ENCODE measurements at places on chromosomes 13 and 19. TPM values are rescaled to one million over a fixed set of nuclear protein-coding genes. Genes with fewer than 3 reads are reported as not detected.

Gene LILRB2
- 1.5 TPM for total RNA-seq

- DNase-seq, result peak; percentile 70
Measured at GRCh38 chr19:10007371-10008183, 2.7 kb downstream of the COL5A3 start.

- peak; percentile 22 for DNase-seq
Measured at GRCh38 chr13:99033814-99034213, 56.0 kb upstream of the DOCK9 start.

GRCh38 chr13:48319531-48320398, 16.2 kb downstream of the RB1 start:
- no peak for DNase-seq
